Stimulated activated memory B cell treated with anti-CD40 and anti-IgM and Interleukin-4, amounts not matched to agents 10 μg/mL and 1 μg/mL and 100 μg/mL, for 72 hours (primary cell): ENCODE measurements at places on chromosomes 4 and X.

DNA sequence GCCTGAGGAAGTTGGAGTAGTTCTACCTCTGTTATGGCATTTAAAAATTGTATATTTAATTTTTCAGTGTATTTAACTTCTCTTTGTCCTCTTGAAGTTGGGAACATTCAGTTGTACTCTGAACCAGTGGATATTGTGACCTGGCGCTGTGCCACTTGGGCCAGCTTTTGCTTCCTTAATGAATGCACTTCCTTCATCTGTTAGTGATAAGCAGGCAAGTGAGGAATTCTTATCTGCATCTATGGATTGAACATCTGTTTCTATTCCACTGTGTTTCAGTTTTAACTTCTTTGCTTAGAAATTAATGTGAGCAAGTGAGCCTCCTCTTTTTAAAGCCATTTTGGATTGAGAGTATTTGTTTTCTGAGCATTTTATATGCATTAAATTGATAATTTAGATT, 128.3 kb downstream of the UCHL1 start:
- no peak for ATAC-seq

- no peak for ATAC-seq
Measured at GRCh38 chrX:6898371-6898770, 249.1 kb upstream of the STS start.

GRCh38 chr4:147029296-147029695, 83.6 kb upstream of the TTC29 start:
- no peak for ATAC-seq

GRCh38 chr4:6620296-6620695, 20.2 kb upstream of the MRFAP1 start:
- ATAC-seq = no peak

GRCh38 chr4:26959654-26960047, 99.0 kb downstream of the STIM2 start:
- ATAC-seq = no peak

- ATAC-seq = no peak
Measured at GRCh38 chrX:116272322-116272721, 101.8 kb downstream of the AGTR2 start.

DNA sequence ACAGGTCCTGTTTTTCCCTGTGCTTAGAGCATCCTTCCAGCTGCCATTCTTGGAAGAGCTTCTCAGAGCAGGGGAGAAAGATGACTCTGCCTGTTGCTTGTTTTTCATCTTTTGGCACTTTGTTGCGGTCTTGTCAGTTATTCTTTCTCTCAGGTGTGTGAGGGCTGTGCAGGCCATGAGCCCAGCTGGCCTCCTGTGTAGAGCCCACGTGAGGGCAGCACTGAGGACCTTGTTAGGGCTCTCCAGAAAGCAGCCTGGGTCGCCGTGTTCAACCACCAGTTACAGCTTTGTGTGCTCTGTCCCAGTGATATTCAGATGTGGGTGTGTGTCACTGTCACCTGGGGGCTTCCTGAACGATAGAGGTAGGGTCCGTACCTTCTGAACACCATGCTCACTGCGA, 52.8 kb downstream of the NOP14 start:
- ATAC-seq = no peak
